ENCODE measurements at places on chromosomes 7 and 10. TPM values are rescaled to one million over a fixed set of nuclear protein-coding genes. Genes with fewer than 3 reads are reported as not detected.

The AGMO gene
- total RNA-seq = not detected

The ZPBP gene
- total RNA-seq = 0.36 TPM

The ADAM12 gene
- total RNA-seq = 1.3 TPM

The ST7 gene
- 9.2 TPM for total RNA-seq

The GPR37 gene
- not detected for total RNA-seq

The THSD7A gene
- not detected for total RNA-seq

The GTF2I gene
- total RNA-seq = 156 TPM

The CNNM2 gene
- 5.2 TPM for total RNA-seq

The IL15RA gene
- 23.5 TPM for total RNA-seq

DNA sequence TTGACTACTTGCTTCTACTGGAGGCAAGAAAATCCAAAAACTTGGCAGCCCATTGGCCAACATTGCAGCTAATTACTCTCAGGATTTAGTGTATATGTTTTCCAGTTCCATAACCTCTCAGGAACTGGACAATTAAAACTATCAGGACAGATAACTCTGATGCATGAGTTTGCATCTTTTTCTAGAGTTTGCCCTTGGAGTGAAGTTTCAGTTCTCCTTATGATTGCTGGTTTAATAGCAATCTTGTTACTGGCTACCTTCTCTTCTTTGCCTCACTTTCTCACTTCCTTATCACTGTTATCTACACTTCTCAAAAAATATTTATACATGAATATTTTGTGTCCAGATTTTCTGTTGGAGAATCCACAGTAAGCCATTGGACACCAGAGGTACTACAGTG lies 735.9 kb downstream of the PCDH15 start:
- no peak for DNase-seq

GRCh38 chr7:67407392-67408071 lies 410.9 kb downstream of the TYW1 start:
- no peak for DNase-seq

DNA sequence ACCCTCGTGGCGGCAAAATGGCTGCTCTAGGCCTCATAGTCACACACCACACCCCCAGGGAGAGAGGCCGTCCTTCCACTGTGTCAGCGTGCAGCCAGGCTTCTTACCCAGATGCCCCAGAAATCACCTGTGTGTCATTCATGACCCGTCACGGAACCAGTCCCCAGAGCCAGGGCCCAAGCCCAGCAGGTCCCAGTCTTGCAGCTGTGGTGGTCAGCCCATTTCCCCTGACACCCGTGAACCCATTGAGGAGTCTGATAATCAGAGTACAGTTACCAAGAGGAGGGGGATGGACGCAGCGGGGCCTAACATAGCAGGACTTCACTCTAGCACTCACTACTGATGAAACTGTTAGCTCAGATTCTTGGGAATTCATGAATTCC lies 112.1 kb downstream of the ACTR3B start:
- DNase-seq = no peak

DNA sequence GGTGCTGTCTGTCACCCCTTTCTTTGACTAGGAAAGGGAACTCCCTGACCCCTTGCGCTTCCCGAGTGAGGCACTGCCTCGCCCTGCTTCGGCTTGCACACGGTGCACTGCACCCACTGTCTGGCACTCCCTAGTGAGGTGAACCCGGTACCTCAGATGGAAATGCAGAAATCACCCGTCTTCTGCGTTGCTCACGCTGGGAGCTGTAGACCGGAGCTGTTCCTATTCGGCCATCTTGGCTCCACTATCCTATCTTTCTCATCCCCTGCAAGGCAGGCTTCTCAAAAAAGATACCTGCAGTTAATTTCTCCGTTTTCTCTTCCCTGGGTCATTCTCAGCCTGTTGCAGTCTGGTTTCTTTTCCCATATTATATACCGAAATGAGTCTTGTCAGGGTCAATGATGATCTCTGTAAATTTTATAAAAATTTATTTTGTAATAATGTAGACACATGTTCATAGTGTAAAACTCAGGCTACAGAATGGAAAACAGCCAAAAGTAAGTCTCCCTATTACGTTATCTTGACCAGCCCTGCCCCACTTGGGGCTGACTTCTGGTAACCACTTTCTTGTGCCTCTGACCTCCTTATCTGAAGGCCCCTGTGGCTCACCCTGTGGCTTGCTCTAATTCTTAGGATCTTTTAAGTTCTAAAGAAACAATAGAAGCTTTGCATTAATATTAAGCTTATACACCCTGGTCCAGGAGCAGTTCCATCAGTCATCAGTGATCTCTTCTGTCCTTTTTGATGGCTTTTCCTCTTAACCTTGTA lies 20.7 kb downstream of the BLVRA start:
- no peak for DNase-seq

GRCh38 chr7:2734751-2735571 lies 47.0 kb downstream of the AMZ1 start:
- peak; percentile 37 for DNase-seq

- no peak for DNase-seq
Measured at GRCh38 chr7:134533288-134533771, 6.0 kb downstream of the AKR1B10 start.

- no peak for DNase-seq
Measured at GRCh38 chr10:63429281-63429680, 36.5 kb downstream of the JMJD1C start.

- DNase-seq = no peak
Measured at GRCh38 chr10:12943425-12943824, 58.1 kb downstream of the CCDC3 start.

DNA sequence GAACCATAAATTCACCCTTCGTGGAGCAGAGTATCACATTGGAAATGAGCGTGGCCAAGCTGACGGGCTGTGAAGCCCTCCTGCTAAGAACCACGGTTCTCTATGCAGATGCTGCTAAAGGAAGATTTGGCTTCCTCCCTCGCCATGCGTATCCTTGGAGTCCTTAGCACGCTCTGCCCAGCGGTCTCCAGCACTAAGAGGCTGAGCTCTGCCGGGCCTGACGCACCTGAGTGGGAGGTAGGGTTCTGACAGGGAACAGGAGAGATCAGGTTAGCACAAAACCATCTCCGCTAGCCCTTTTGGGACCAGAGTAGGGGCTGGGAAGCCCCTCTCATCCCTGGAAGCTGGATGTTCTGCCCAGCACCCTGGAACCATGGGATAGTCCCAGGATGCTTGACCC lies 225.8 kb downstream of the KCNMA1 start:
- DNase-seq = no peak

DNA sequence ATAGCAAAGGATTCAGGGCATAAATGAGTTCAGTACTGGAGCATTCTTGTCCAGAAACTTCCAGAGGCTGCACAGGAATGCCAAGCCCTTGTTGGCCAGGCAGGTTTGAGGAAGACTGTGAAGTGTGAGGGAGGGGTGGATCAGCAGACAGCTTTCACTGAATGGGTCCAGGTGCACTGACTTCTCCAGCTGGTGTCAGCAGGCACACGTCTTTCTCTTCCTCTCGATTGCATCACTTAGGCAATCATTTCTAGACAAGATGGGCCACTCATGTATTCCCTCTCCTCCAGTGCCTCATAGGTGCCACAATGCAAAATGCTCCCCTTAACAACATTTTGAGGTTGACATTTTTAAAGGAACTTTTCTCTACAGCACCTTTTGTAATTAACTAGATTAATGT lies 15.6 kb upstream of the PLEKHS1 start:
- DNase-seq = peak; percentile 6

DNA sequence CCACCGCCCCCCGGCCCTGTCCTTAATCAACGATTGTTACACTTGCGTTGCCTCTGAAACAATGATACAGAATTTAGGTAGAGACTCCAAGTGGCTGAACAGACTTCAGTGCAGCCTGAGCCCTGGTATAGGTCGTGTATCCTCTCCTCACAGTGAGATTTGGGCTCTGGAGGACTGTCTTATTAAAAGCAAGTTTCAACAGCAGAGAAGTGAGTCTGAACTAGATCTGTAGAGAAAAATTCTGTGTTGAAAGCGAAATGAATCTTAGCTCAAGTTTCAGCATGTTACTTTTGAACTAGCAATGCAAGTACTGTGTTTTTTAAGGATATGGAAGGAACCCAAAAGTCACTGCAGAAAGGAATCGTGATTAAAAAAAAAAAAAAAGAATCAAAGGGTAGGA lies 103.1 kb downstream of the HOXA1 start:
- no peak for DNase-seq

GRCh38 chr7:128783143-128783861 lies 7.7 kb upstream of the OPN1SW start:
- DNase-seq = peak; percentile 25

DNA sequence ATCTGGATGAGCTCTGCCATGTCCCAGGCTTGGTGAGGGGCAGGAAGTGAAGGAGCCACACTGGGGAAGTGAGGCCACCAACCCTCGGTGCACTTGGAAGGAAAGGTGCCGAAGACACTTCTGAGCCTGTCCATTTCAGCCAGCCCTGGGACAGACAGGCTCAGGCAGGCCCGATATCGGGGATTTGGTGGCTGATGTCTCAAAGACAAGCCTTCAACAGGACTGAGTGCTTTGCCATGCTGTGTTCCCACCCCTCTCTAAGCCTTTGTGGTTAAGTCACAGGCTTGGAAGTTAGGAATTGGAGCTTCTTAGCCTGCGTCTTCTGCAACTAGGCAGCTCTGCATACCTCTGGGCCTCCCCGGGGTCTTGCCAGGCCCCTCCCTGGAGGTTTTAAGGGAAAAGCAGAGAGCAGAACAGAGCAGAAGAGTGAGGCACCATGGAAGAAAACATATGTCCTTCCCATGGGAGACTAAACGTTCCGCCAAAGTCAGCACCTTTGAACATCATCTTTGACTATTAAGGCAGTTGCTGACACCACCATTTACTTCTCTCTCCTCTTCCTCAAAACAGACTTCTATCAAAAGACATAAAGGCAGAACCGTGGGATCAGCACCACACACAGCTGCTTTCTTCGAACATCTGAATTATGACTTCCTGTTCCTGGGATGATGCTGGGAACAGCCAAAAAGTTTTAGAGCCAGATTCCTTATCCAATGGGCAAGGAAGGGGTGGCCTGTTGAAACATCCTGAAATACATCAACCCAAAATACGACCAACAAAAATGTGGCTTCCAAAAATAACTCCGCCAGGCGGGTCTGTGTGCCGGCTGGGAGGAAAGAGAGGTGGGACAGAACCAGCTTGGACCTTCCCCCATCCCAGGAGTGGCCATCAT lies 71.8 kb downstream of the AFAP1L2 start:
- no peak for DNase-seq

- no peak for DNase-seq
Measured at GRCh38 chr7:102182016-102182415, 104.7 kb upstream of the SH2B2 start.

- DNase-seq = peak; percentile 45
Measured at GRCh38 chr10:114073395-114074186, 29.9 kb downstream of the ADRB1 start.

- DNase-seq = no peak
Measured at GRCh38 chr7:48473205-48473865, 302.1 kb downstream of the ABCA13 start.

- peak; percentile 64 for DNase-seq
Measured at GRCh38 chr10:93080350-93081046, 6.8 kb downstream of the CYP26A1 start.

- DNase-seq = no peak
Measured at GRCh38 chr7:129854401-129854800, 98.4 kb downstream of the UBE2H start.

GRCh38 chr7:77331938-77332695 lies 84.0 kb downstream of the GSAP start:
- DNase-seq = peak; percentile 85

DNA sequence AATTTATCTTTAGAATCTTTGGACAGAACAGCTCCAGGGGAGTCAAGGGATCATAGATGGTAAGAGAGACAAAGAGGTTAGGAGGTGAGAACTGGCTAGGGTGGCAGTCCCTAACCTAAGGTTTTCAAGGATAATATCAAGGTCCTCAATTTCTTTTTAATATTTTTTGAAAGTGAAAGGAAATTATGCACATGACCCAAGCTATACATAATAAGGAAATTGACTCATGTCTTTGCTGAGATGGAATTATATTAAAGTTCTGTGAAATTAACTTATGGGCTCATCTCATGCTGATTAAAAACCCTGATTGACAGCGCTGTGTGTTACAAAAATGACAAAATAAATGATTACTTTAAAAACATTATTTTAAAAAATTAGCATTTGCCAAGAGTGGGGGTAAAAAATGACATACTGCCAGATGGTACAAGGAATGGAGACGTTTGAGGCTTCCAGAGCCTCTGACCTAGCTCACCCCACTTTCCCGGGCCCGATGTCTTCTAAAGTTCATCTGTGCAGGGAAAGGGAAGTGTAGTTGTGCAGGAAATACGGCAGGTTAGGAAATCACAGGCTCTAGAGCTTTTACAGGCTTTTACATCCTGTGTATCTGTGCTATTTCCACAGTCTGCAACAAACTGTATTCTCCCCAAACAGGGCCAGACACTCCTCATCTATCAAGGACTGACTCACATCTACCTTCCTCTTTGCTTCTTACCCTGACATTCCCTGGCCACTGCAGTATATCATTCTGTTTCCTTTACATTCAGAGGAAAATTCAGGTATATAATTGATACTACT lies 185.6 kb upstream of the PRSS58 start:
- no peak for DNase-seq

DNA sequence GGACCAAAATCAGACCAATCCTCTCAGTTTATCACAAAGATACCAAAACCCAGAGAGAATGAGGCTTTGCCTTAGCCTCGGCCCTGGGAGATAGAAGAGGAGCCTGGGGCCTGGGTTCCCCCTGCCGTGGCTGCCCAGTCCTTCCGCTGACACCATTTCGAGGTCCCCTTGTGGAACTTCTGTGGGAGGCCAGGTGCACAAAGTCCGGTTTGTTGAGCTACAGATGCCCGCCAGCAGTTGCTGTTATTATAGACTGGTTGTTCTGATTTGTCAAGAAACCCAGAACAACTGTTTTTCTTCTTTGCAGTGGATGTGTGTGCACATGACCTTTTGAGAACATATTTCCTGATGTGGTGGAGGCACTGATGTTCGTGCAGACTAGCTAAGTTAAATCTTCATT lies 47.6 kb downstream of the CUX1 start:
- no peak for DNase-seq

DNA sequence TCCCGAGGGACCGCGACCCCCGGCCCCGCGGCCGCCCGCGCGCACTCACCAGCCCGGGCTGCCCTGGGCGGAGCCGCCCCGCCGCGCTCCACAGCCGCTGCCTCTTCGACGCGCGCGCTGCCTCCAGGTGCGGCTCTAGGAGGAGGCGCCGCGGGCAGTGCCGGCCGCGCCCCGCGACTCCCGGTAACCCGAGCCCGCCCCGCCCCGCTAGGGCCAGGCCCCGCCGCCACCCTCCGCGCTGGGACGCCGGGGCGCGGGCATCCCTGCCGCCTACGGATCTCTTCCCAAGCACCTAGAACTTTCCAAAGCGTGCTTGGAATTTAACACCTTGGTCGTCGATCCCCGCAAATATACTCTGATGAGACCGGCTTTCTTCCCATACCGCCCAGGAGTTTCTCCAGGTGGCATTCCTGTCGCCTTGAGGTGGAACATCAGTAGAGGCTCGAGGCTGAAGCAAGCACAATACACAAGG lies at the start of gene SLC26A5:
Gene SLC26A5, minus strand, starts transcription at position 159 of the 472 bp plus-strand sequence. CDS start 24,693 bp downstream, outside the sequence.
- no peak for DNase-seq

- no peak for DNase-seq
Measured at GRCh38 chr10:25797888-25798429, 136.1 kb upstream of the MYO3A start.

DNA sequence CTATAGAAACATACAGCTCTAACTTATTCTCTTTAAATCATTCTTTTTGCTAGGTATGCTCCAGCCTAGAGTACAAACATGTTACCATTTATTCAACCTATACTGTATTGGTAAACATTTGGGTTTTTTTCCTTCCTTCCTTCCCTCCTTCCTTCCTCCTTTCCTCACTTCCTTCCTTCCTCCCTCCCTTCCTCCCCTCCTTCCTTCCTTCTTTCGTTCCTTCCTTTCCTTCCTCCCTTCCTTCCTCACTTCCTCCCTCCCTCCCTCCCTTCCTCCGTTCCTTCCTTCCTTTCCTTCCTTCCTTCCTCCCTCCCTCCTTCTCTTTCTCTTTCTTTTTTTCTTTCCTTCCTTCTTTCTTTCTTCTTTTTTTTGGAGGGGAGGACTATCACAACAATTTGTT lies 286.7 kb upstream of the PRKCQ start:
- no peak for DNase-seq

Measured in activated CD8-positive, alpha-beta T cell treated with anti-CD3 and anti-CD28 coated beads for 36 hours (primary cell).